Activated gamma-delta T cell treated with anti-CD3 and anti-CD28 coated beads, Interleukin-2, amount 50 U/mL, for 16 hours (primary cell): ENCODE measurements at places on chromosomes 4 and X.
A peak's percentile ranks its signal among the peaks of the same experiment; 100 is the strongest.

GRCh38 chr4:189048119-189048518, 892.6 kb upstream of the FRG1 start:
- DNase-seq, result no peak

DNA sequence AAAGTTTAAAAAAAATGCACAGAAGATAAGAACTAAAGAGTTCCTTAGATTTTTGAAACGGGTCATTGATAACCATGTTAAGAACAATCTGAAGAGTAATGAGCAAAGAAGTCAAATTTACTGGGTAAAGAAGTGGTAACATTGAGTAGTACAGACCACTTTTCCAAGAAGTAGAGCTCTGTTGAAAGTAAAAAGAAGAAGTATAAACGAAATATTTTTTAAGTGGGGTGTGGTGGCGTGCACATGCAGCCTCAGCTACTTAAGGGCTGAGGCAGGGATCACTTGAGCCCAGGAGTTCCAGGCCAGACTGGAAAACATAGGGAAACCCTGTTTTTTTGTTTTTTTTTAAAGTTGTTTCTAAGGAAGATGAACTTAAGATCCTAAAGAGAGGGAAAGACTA, 68.5 kb downstream of the UBA6 start:
- no peak for DNase-seq

DNA sequence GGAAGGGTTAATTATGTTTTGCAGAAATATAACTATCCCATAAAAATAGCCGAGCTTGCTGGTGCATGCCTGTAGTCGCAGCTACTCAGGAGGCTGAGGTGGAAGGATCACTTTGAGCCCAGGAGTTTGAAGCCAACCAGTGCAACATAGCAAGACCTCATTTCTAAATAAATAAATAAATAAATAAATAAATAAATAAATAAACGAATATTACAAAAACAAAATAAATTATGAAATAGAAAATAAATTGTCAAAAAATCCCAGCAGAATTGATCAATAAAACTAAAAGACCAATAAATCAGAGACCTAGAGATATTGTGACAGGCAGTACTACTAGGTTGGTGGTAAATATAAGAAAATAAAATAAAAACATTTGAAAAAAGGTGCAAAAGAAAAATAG, 6.7 kb upstream of the ARL13A start:
- DNase-seq, result no peak

- no peak for DNase-seq
Observed at GRCh38 chrX:1443496-1444075, 9.1 kb downstream of the ASMTL start.

- no peak for DNase-seq
Observed at GRCh38 chr4:48333587-48333986, 7.7 kb upstream of the SLAIN2 start.

- no peak for DNase-seq
Observed at GRCh38 chr4:77619408-77619807, 13.8 kb downstream of the CXCL13 start.

DNA sequence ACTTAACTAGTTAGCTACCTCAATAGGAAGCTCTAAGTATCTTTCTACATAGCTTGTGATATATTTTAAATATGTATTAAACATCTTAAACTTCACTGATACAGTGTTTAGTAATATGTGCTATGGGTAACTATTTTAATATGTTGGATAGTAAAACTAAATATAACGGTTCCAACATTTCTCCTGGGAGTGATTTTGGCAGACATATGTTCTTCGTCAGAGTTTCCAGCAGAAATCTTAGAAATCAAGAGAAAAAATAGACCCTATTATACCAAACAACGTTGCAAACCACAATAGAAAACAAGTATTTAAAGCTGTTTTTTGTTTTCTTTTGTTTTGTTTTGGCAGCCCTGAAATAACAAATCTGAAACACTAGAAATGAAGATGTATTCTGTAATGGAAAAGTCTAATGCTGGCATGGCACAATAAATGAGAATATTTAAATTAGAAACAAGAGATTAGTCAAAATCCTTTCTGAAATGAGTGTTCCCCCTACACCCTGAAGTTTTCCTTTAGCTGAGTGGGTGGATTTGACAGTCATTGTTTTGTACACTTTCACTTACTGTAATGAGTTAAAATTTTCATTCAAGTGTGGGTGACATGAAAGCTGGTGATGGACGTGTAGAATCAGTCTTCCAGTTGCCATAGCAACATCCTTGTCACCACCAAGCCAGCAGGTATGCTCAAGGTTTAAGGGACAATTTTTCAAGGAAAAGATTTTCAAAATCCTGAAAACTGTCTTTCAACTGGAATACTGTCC, 233.5 kb downstream of the SCFD2 start:
- no peak for DNase-seq

DNA sequence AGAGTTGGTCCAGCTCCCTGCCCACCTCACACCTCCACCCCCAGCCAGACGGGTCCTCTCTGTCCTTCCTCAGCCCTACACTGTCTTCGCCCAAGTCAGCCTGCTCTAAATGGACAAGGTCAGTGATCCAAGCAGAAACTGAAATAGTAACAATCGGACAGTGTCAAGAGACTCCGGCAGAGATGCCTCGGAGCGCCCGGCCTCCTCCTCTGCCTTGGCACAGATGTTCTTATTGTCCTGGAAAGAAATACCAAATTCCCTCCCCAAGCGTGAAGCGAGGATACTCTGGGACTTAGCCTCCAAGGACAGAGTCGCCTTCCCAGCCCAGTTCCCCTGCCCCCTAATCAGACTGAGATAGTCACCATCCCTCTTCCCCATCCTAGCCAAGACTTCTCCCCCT, 28.5 kb downstream of the UTP14A start:
- DNase-seq, result no peak

GRCh38 chr4:138911909-138912703, 103.5 kb upstream of the NOCT start:
- no peak for DNase-seq

- DNase-seq, result no peak
Observed at GRCh38 chrX:118756101-118756500, 28.7 kb downstream of the IL13RA1 start.

DNA sequence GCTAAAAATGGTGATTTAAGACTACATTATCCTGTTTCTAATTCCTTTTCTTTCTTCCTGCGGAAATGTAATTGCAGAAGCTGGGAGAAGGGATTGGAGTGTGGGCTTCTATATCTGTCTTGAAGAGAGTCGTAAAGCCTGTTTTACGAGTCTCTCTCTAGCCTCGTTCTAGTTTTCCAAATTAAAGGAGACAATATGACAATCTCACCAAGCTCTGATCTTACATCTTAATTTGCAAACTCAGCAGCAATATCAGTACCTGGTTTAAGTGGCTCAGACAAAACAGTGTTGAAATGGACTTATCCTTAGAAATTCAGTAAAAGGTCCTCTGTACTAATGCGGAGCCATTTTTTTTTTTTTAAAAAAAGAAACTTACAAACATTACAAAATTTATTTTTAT, 349.5 kb upstream of the HAND2 start:
- DNase-seq, result no peak

- DNase-seq, result no peak
Observed at GRCh38 chr4:183757060-183757459, 98.0 kb downstream of the TRAPPC11 start.

GRCh38 chrX:20609916-20610415, 343.3 kb upstream of the RPS6KA3 start:
- DNase-seq, result no peak

GRCh38 chrX:153731117-153731844, 6.6 kb downstream of the ABCD1 start:
- no peak for DNase-seq

DNA sequence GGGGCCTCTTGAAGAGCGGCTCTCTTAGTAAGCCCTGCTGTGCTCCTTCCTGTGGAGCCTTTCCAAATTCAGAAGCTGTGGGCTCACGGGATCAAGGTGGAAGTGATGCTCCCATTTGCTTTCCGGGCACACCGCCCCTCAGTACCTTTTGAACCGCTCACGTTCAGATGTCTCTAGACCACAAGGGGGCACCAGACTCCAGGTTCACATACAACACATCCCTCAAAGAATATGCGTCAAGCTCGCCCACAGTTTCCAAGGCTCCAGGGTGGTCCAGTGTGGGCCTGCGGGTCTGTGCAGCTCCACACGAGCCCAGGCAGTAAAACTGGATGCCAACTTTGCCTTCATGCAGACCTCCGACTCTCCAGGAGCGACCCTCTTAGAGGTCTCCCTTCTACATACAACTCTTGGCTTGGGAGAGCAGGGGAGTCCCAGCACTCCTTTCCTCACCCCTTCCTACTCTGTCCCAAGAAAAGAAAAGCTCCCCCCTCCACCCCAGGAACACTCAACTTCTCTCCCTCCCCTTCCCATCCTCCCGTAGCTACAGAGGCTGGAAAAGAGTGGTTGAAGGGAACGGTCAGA, 11.0 kb downstream of the SUPT20HL1 start:
- DNase-seq, result peak; percentile 38

GRCh38 chr4:94757192-94758140, at the start of gene BMPR1B:
Gene BMPR1B (plus strand): TSS chr4:94757955. CDS start chr4:95104425, 346,470 bp downstream.
- no peak for DNase-seq

DNA sequence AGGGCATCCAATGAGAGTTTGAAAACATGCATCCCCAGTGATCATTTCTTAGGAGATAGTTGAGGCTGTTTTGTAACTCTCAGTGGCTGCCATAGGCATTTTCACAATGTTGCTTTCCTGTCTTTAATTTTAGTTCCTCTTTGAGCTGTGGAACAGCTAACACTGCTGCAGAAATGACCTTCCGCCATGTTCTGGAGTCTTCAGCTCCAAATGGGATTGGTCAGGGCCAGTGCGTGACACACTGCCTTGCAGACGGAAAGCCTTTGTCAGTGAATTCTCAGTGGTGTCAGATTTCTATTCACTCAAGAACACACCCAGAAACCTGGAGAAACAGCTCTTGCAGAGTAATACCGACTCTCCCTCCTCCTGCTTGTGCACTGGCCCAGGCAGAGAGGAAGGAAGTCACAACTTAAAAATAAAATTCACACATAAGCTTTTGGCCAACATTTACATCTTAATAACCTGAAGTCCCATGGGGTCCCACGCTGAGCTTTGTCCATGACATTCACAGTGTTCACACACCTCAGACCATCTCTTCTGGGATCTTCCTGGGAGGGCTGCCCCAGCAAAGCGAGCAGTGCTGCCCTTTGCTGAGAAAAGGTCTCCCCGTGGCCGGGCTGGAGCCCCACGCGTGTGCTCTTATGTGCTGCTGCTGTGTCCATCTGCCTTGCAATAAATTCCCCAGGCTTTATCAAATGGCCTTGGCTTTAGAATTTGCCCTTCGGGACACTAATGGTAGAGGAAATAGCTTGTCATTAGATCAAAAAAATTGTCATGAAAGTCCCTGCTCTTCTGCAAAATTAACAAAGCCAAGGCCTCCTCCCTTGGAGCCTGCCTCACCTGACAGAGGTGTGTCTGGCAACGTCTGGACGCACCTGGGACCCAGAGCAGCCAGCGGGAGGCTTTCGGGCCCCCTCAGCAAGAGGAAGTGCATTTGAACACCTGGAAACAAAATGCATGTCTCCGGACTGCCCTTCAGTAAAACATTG, 126.8 kb downstream of the IRF2 start:
- DNase-seq, result no peak

GRCh38 chrX:107610667-107611066, 17.6 kb upstream of the PRPS1 start:
- no peak for DNase-seq

- no peak for DNase-seq
Observed at GRCh38 chr4:184415071-184415470, 59.3 kb downstream of the IRF2 start.

DNA sequence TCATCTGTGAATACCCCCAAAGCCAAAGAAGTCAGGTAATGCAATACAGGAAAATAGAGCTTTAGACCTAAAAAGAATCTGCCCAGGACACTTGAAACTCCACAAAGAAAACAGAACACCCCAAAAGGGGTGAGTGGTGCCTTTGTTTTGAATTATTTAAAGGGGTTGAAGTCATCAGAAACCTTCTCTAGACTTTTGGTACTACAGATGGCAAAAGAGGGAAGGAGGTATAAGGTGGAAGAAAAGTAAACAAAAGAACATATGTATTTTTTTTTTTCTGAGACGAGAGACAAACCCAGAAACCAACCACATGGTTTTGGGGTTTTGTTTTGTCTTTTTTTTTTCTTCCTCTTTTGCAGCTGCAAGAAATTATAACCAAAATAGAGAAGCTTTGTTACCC, 1477.8 kb downstream of the C4orf33 start:
- no peak for DNase-seq

GRCh38 chr4:113979148-113979904, at the start of gene ARSJ:
Gene ARSJ (minus strand): TSS chr4:113979647. CDS start chr4:113978834, 813 bp downstream.
- no peak for DNase-seq

GRCh38 chr4:110636680-110637407, 14.0 kb upstream of the PITX2 start:
- DNase-seq, result no peak

- DNase-seq, result no peak
Observed at GRCh38 chr4:170248576-170248975, 158.8 kb upstream of the AADAT start.

DNA sequence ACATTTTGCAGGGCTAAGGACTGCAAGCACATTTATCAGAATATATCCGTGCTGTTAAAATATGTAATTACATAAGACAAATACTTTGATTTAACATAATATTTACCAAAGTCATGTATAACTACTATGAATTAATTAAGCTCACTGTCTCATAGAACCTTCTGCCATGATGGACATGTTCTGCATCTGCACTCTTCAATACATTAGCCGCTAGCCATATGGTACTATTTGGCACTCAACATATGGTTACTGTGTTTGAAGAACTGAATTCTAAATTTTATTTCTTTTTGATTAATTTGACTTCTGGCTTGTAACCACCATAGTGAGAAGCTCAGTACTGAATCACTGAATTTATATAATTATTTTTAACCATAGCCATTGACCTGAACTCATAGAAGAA, 427.0 kb upstream of the TRAM1L1 start:
- no peak for DNase-seq

- no peak for DNase-seq
Observed at GRCh38 chr4:165288639-165289422, 38.6 kb upstream of the MSMO1 start.

DNA sequence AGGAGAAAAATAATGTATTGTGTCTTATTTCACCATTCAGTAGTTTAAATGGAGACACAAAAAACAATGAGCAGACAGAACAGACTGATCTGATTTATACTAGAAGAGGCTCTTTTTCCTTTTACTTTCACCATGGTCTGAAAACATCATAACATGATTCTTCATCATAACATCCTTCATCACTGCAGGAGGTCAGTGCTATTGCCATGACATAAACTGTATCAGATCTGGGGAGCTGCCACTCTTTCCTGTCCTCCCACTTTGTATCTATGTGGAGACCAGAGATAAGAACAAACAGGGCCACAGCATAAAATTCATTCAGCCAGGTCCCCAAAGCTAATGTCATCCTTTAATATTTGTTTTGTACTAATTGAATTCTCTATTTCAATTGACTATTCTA, 25.2 kb downstream of the SOD3 start:
- DNase-seq, result no peak

- DNase-seq, result no peak
Observed at GRCh38 chrX:133513123-133513522, 97.8 kb upstream of the GPC4 start.

- DNase-seq, result no peak
Observed at GRCh38 chr4:4859325-4859798, at the start of gene MSX1. Gene MSX1 (plus strand): TSS chr4:4859665. CDS start chr4:4859900, 235 bp downstream.

GRCh38 chrX:10903523-10903922, 207.6 kb upstream of the HCCS start:
- DNase-seq, result no peak
